ENCODE measurements at places on chromosomes 5 and 9.
A peak's percentile ranks its signal among the peaks of the same experiment; 100 is the strongest.

DNA sequence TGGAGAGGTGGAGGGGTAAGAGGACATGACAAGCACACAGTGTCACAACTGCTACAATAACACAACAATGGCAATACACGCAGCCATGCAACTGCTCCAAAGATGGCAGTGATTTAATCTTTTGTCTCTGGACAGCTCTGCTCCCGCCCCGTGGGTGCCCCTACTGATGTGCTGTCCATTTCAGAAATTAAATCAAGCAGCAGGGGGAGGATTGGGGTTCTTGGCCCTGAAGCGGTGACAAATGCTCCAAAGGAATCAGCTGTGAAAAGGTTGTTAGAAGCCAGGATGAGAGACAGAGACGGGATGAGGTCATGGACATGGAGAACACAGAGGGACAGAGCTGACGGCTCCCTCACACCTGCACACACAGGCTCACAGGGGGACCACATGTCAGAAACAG is 22.6 kb downstream of the CNTFR start:
- no peak for DNase-seq

DNA sequence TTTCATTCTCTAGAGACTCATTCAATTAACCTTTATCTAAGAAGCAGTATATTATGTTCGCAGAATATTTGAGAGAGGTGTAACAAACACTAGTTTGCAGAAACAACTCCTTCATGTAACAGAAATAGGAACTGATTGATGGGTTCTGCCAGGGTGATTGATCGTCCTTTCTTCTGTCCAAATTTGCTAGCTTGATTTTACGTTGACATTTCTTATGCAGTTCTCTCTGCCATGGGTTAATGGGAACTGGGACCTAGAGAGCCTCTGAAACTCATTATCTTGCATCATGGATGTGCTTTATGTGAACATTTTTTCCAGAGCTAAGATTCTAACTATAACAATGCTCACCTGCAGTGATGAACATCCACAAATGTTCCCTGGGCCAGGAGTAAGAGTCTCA is 107.0 kb downstream of the SLC24A2 start:
- DNase-seq: no peak

- peak; percentile 14 for DNase-seq
These were observed 52.7 kb downstream of the RNF145 start for GRCh38 chr5:159156426-159157238.

- DNase-seq: no peak
These were observed 34.3 kb downstream of the ROR2 start for GRCh38 chr9:91915524-91916263.

DNA sequence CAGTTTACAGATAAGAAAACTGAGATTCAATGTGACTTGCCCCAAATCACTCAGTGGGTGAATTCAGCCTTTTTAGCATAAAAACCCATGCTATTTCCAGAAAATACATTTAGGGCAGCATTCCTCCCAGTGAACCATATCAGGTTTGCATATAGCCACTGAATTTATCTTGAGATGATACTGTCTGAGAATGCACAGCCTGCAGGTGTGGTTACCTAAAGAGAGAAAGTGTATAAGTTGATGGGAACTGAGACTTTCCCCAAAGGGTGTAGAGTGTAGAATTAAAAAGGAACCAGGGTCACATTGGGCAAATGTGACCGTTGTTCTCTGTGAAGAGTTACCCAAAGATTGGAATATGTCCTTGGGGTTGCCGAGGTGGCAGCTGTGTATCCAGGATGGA is 100.0 kb upstream of the PIK3R1 start:
- DNase-seq: no peak

GRCh38 chr9:38318759-38319495 is 73.6 kb upstream of the ALDH1B1 start:
- no peak for DNase-seq

DNA sequence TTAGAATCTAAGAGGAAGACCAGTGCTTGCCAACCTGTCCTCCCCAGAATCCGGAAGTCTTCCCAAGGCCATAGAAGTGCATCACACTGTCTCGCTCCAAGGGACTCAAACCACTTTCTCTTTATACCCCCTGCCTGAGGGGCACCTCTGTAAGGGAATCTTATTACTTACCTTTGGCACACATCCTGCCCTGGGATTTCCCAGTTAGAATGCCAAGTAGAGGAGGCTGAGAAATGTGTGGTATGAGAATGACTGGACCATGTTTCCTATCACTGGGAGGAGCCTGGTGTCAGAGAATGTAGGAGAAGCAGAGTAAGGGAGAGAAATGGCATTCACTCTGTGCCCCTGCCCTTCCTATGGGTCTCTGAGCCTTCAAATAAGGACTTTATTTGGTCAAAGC is 85.8 kb downstream of the AOPEP start:
- DNase-seq: no peak

GRCh38 chr5:149217096-149217802 is 54.4 kb upstream of the AFAP1L1 start:
- no peak for DNase-seq

GRCh38 chr5:175629261-175629660 is 28.6 kb upstream of the HRH2 start:
- no peak for DNase-seq

- no peak for DNase-seq
These were observed 763 bp downstream of the TJP2 start for GRCh38 chr9:69174616-69175463.

GRCh38 chr5:95446560-95447221 is 55.5 kb downstream of the FAM81B start:
- DNase-seq: no peak

GRCh38 chr9:104863180-104863883 is 64.6 kb downstream of the ABCA1 start:
- DNase-seq: peak; percentile 65

GRCh38 chr9:109335929-109336328 is 15.1 kb upstream of the EPB41L4B start:
- no peak for DNase-seq

GRCh38 chr5:132487095-132487428 is 3.5 kb downstream of the IRF1 start:
- DNase-seq: no peak

DNA sequence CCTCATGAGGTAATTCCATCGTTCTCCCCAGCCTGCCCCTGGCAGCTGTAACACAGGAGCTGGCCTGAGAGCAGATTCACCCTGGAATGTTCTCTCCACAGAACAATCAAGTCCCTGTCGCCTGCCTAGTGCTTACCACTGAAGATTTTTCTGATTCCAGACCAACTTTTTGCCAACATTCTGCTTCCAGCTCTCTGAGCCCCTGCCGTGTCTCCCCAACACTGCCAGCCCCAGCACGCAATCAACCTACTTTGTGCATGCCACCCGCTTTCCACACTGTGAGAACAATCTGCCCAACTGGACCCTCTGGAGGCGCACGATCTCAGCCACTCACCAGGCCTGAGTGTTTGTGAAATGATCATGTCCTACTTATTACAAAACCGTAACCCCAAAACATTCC is 62.6 kb downstream of the PSMB7 start:
- DNase-seq: no peak

- DNase-seq: no peak
These were observed 86.6 kb downstream of the LMX1B start for GRCh38 chr9:126700296-126700695.

DNA sequence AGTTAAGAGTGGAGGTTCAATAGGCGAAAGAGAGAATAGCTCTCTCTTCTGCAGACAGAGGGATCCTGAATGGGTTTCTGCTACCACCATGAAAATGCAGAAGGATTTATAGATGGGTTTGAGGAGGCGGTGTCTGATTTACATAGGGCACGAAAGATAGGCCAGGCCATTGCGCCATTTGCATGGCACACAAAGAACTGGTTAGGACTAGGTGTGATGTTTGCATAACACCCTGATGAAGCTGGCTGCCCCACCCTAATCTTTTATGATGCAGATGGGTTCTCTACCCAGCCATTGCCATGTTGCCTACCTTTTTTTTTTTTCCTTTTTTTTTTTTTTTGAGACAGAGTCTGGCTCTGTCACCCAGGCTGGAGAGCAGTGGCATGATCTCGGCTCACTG is 51.4 kb upstream of the PDZD2 start:
- no peak for DNase-seq

DNA sequence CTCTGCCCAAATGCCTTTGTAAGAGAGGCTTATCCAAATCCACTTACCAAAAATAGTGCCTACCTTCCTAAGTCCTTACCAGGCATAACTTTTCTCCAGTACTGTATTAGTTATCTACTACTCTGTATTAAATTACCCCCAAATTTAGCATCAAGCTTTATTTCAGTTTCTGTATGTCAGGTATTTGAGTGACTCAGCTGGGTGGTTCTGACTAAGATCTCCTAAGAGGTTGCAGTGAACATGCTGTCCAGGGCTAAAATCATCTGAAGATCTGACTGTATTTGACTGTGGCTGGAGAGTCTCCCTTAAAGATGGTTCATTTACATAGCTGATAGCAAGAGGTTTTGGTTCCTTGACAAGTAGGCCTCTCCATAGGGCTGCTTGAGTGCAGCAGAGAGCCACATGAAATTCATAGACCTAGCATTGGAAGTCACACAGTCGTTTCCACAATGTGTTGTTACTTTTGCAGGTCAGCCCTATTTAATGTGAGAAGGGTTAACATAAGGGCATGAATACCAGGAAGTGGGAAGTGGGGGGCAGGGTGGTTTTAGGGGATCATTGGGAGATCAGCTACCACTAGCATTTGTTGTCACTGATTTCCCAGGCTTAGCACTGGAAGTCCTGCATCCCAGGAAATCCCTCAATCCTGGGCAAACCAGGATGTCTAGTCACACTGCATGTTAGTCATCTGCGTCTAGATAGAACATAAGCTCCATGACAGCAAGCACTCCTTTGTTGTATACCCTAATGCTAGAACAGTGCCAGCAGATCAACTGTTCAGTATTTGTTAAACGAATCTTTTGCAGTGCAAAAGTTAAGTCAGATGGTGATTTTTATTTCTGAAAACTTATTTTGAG is 2.0 kb upstream of the ZNF622 start:
- no peak for DNase-seq

GRCh38 chr5:97019435-97020117 is 83.7 kb downstream of the LNPEP start:
- DNase-seq: no peak

DNA sequence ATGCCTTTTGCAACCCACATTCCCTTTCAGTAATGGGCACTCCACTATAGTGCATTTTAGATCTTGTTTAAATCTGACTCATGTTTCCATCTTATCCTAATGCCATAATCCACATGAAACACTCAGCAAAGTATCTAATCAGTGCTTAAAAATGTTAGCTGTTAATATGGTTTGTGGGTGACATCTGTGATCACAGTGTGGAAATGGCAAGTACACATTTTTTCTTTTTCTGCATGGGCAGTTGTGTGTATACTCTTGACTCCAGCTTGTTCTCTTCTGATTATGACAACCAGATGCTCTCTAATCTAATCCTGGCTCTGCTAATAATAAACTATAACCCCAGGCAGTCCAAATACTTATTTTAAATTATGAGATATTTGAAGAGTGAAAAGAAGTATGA is 103.3 kb downstream of the EDIL3 start:
- no peak for DNase-seq

DNA sequence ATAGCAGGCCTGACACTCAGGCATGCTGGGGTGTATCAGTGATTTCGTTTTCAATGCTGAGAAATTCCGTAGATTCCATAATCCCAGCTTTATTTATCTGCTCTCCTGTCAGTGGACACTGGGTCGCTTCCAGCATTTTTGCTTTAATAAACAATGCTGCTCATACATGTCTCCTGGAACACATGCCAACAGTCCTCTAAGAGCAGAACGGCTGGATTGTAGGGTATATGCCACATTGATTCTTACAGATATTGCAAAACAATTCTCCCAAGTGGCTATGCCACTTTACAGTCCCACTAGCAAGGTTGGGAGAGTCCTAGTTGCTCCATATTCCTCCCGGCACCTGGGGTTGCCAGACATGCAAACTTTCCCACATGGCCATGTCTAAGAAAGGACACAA is 81.9 kb downstream of the RAPGEF1 start:
- no peak for DNase-seq

- no peak for DNase-seq
These were observed 41.1 kb downstream of the ANKRD33B start for GRCh38 chr5:10604975-10605374.

DNA sequence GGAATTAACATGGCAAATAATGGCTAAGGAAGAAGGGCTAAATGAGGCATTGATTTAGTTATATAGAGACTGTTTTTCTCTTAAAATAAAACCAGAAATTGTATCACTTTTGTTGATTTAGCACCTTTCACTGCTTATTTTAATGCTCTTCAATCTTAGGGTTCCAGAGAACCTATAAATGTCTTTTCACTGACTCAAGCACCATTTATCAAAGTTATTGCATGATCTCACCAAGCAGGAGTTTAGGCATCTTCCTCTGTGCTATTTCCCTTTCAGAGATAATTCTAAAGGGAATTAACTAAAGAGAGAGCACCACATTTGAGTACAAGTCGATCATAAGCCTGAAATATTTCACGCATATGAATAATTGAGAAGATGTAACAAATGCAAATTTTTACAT is 357.1 kb downstream of the CDH18 start:
- DNase-seq: no peak

GRCh38 chr5:612498-613424 is 621 bp downstream of the CEP72 start:
- no peak for DNase-seq

DNA sequence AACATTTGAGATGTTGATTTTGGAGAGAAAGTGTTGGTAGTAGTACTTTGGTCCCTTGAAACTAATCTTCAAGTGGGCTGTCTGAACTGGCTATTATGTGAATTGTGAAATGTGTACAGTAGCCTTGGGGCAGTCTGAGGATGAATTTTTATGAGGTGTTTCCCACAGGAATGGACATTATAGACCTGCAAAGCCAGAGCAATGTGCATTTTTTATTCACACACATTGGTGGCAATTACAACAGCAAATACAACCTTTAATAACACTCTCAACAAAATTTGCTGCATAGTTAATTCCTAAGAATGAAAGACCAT is 147.0 kb downstream of the PAM start:
- DNase-seq: no peak

DNA sequence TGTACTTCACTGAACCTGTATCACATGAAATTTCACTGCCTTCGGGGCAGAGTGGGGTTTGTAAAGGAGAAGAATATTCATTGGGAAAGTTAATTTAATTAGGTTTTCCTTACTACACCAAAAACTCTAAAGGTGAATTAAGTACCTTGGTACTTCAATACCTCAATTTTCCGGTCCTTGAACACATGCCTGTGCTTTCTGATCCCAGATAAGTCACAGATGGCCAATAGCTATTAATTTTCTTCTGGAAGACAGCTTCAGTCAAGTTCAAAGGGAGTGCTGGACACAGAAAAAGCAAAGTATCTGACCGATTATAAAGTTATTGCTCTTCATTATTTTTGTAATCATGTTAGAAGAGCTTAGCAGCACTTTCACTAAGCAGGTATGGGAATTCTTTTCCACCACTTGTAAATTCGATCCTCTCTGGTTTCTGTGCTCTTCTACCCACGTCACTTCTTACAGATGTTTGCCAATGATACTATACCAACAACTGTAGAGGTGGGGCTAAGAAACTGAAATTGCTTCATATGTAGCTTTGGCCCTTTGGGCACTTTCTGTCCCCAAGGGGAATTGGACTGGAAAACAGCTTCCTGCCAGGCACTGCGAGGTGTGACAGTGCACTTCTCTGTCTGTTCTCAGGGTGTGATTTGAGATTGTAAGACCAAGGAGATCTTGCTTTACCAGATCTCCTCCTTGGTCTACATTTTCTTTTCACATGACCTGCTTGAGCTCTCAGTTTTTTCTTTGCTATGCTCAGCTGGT is 164.0 kb downstream of the CCDC192 start:
- no peak for DNase-seq

All from GDM1 (cell line).